NCI-H526 (cell line): ENCODE measurements at places on chromosomes 3 and 15.

DNA sequence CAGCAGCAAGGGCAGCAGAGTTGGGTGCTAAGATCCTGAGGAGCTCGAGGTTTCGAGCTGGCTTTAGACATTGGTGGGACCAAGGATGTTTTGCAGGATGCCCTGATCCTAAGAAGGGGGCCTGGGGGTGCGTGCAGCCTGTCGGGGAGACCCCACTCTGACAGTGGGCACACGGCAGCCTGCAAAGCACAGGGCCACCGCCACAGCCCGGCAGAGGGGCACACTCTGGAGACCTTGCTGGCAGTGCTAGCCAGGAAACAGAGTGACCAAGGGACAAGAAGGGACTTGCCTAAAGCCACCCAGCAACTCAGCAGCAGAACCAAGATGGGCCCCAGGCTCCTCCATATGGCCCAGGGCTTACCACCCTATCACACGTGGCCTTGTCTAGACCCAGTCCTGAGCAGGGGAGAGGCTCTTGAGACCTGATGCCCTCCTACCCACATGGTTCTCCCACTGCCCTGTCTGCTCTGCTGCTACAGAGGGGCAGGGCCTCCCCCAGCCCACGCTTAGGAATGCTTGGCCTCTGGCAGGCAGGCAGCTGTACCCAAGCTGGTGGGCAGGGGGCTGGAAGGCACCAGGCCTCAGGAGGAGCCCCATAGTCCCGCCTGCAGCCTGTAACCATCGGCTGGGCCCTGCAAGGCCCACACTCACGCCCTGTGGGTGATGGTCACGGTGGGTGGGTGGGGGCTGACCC lies 18.8 kb downstream of the SEC61A1 start:
- DNase-seq: no peak

DNA sequence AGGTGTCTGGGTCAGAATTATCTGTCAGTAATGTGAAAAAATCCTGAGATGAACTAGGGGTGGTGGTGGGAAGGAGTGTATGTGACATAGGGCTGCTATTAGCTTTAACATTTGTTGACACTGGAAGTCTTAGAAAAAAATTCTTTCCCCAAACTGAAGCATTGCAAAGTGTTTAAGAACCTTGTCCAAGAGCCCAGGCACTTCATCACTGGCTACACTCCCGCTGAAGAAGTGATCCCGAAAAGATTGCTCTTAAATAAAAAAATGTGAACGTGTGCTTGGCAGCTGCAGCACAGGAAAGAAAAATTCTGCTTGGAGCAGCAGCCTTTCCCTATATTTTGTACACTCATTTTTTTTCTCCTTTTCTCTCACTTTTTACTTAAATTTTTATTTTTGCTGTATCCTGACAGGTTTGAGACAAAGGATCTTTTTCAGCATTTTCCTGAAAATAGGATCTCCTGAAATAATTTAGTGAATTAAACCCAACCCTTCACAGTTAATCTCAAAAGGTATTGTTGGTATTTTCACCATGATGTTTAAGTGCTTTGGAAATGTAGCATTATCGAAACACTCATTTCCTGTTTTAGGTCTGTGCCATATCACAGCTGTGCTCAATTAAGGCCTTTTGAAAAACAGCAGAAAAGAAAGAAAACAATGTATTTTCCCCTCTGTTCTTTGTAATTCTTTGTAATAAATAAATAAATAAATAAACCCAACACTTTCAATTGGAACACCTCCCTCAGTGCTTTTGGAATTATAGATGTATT lies 477.6 kb downstream of the ZNF385D start:
- no peak for DNase-seq

GRCh38 chr15:82647835-82648256 lies 683 bp upstream of the CPEB1 start:
- no peak for DNase-seq

DNA sequence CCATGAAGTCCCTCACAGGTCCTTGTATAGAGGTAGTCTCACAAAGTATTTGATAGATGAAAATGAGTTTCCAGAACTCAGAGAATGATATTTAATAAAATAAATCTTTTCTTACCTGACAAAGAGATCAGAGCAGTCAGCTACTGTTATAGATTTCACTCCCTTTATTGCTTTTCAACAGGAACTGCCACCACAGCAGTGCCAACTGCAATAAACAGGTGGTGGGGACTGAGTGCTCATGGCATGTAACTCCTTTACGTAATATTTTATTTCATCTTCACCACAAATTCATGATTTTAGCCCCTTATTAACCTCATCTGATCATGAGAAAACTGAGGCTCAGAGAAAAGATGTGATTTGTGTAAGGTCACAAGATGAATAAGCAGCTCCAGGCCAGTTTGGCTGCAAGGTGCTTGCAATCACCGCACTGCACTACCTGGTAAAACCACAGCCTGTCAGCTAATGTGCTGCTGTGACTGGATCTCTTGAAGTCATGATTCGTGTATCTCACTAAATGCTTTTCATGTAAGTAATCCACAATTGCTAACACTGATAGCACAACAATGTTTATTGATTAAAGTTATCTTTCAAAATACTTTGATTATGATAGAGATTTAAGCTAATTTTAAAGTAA lies 78.8 kb downstream of the WNT5A start:
- DNase-seq: no peak

DNA sequence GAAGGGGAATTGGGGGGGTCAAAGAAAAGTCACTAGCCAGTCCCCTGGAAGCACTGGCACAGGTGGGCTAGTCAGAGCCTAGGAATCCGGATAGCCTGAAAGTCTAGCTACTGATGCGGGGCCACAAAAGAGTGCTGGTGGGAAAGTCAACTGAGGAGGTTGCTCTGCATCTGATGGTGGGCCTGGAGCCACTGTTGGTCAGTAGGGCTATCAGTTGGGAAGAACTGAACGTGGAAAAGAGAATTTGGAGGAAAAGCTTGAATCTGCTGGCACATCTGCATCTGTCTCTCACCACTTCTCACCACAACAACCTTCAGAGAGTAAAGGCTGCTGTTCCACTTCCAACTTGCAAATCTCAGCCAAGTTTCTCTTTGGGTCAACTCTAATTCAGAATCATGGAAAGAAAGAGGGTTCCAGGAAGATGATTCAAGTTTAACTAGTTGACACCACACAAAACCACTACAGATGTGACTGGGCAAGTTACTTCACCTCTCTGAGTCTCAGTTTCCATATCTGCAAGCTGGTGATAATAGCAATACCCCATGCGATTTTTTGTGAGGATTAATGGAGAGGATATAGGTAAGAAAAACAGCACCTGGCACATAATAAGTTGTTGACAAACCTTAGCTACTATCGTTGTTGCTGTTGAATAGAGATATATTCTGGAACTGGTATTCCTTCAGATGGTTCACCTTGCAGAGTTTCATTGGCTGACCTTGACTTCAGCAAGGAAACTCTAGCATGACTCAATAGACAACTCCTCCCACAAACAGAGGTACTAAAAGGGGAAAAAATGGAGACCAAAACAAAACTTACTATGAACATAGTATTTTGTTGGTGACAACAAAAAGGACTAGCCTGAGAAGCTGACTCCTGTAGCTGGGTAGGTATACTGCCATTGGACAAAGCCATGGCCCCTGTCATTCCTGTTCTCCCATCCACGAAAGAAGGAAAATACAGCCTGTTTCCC lies 280.2 kb upstream of the STT3B start:
- no peak for DNase-seq

DNA sequence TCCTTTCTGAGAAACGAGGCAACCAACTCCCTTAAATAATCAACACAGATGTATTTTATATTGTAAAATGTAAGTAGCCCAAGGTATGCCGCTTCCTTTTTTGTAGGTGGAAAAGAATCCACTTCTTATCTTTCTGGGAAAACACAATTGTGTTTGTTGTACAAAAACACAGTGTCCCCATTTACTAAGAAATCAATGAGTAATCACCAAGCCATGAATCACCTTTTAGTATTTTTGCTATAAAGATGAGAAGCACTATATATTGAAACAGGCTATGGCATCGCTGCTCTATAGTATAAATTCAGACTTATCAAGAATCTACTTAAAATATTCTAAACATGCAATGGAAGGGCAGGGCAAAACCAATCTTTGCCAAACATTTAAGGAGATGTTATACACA lies 104.0 kb downstream of the TNIK start:
- DNase-seq: no peak

GRCh38 chr3:64318001-64318400 lies 92.7 kb upstream of the PRICKLE2 start:
- DNase-seq: no peak

DNA sequence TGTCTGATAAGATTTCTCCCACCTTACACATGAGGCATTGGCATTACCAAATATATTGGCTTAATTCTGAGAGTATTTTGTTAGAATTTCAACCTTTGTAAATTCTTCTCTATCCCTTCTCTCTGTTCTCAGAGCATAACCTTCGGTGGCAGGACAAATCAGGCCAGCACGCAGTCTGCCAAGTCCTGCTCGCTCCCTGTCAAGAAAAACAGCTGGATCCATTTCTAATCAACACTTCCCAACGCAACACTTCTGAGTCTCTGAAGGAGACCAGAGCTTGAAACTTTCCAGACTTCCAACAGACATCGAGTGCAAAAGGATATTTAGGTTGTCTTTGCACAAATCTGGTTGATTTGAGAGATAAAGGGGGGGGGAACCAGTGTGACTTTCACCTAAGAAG lies 125.7 kb downstream of the SV2B start:
- no peak for DNase-seq

- no peak for DNase-seq
These were observed 49.7 kb downstream of the KLHL25 start for GRCh38 chr15:85745023-85745422.
